Karpas-422 (cell line): ENCODE measurements at places on chromosomes 12 and 14.

DNA sequence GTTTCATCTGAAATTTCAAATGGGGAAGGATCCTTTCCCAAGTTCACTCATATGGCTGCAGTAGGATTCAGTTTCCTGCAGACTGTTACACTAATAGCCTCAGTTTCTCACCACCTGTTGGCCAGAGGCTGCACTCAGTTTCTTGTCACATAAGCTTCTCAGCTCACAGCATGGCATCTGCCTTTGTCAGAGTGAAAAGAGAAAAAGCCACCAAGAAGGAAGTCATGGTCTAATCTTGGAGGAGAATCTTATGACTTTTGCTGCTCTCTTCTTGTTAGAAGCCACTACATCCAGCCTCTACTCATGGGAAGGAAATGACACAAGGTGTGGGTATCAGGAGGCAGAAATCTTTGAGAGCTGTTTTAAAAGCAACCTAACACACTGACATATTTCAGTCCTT, 39.4 kb upstream of the BTG1 start:
- DNase-seq: no peak

- no peak for DNase-seq
Measured at GRCh38 chr12:25718081-25718731, 165.1 kb upstream of the LMNTD1 start.

DNA sequence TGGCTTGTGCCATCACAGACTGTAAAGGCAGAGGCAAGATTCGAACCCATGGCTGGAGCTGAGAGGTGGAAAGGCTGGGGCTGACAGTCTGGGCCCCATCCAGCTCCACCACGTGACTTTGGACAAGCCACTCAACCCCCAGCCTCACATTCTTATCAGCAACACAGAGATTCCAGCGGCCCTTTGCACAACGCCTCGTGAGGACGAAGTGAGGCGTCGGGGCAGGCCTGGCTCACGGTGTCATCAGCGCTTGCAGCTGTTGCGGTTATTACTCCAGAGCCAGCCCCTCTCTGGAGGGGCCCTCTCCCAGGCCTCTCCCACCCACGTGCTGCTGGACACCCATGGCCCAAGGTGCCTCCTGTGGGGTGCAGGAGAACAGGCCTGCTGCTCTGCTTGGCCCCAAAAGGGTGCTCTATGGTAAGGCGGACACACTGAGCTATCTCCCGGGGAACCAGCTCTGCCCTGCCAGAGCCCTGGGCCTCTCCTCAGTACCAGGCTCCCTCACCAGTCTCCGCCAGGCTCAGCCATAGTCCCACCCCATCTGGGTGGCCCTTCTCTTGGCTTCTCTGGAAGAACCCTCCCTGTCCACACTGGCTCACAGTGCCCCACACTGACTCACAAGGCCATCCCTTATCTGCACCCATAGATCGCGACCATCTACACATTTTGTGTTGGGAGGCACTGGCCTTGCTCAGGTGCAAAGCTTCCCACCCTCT, 21.1 kb downstream of the CHGA start:
- no peak for DNase-seq

GRCh38 chr12:119204131-119204530, 25.4 kb downstream of the HSPB8 start:
- DNase-seq: no peak

DNA sequence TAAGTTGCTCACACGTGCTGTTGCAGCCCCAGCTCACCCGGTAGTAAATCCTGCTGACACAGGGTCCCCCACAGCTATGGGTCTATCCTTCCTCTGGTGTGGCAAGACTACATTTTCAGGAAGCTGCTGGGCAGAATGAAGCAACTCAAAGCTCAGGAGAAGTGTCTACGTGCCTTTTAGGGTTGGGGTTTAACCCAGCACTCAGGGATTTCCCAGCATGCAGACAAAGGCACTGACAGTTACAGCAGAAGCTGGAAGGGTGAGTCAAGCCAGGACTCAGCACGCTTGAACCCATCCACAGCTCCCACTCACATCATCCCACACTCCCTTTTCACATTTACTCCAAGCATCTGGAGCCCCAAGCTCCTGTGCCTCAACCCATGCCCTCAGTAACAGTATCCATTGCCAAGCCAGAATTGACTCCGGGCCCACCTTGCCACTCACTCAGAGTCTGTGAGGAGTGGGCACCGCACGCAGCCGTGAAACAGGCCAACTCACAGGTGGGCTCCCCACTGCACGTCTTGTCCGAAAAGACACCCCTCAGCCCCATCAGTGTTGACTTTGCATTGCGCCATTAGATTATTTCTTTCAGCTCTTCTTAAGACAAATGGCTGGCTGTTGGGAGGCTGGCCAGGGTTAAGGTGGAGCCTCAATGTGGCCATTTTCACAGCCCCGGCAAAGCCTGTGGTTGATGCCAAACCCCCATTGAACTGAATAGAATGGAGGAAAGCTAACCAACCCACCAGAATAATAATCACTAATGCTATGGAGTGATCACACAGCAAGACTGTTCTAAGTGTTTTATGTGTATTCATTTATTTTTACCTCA, 59.6 kb downstream of the ZFP36L1 start:
- DNase-seq: no peak

- DNase-seq: no peak
Measured at GRCh38 chr12:63752283-63752682, 27.4 kb upstream of the RXYLT1 start.

DNA sequence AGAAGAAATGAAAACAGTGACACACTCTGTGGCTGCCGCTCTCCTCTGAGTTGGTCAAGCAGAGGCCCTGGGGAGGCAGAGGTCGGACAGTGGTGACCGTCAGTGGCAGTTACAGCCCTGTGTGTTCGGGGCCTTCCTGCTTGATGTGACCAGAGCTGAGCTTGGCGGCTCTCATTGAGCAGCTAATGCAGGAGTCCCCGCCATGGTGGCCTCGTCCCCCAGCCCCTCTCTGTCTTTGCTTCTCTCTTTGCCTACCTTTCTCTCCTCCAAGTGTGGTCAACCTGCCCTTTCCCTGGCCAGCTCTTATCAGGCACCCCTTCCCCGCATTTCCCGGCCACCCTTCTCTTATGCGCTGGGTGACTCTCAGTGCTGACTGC, 362.8 kb downstream of the CACNA1C start:
- no peak for DNase-seq

GRCh38 chr12:51672334-51672733, 81.3 kb downstream of the SCN8A start:
- no peak for DNase-seq
